ENCODE measurements at places on chromosomes 4 and X.
A peak's percentile ranks its signal among the peaks of the same experiment; 100 is the strongest.

GRCh38 chr4:3291411-3291968, 1.3 kb upstream of the RGS12 start:
- DNase-seq, result no peak

- DNase-seq, result no peak
Measured at GRCh38 chr4:34181311-34181841, 2062.9 kb downstream of the ARAP2 start.

GRCh38 chr4:96194993-96195392, 355.1 kb downstream of the PDHA2 start:
- no peak for DNase-seq

GRCh38 chr4:159677521-159677920, 574.6 kb downstream of the RAPGEF2 start:
- no peak for DNase-seq

DNA sequence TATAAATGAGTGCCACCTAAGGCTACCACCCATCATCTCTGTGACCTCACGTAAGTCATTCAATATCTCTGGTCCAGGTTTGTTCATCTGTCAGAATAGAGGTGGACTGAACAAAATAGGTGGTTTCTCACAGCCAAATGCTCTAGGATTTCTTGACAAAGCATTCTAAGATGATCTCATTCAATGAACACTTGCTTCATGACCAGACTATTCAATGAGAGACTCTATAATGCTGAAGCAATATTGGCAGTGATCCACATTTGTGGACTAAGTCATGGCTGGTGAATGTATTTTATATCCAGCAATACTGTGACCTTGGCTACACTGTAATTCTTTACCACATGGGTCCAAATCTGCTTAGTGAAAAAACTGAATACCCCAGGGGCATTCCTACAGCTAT, 37.9 kb downstream of the LDB2 start:
- DNase-seq, result no peak

DNA sequence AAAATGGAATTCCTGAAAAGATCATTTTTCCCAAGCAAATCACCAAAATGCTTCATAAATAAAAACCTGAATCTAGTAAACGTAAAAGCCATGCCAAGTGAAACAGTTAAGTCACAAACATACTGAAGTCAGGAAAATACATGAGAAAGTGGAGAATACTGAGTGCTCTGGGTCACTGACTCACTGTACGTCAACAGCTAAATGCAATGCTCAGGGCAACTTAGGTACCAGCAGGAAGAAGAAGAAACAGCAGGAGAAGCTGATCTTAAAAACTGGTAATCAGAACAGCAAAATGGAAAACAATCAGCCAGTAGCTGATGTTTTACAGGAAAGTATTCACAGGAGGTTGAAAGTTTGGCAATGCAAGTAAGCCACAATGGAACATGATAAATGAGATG, 252.6 kb upstream of the ETNPPL start:
- DNase-seq, result no peak

DNA sequence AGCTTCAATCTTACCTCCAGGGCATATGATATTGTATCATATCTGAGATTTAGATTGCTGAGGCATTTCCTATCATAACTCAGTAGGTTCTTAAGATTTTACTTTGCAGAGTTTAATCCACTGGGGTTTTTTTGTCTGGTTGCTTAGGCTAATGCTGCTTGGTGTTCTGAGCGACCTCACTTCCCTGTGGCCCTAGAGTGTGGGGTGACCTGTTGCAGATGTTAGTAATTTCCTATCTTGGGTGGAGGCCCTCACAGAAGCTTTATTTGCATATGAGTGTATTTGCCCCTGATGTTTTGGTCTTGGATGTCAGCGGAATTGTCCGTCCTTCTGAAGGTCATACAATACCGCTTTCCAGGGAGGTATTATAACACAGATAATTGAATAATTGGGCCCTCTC, 137.1 kb downstream of the NDST3 start:
- no peak for DNase-seq

- DNase-seq, result no peak
Measured at GRCh38 chr4:150600812-150601445, 19.0 kb downstream of the MAB21L2 start.

DNA sequence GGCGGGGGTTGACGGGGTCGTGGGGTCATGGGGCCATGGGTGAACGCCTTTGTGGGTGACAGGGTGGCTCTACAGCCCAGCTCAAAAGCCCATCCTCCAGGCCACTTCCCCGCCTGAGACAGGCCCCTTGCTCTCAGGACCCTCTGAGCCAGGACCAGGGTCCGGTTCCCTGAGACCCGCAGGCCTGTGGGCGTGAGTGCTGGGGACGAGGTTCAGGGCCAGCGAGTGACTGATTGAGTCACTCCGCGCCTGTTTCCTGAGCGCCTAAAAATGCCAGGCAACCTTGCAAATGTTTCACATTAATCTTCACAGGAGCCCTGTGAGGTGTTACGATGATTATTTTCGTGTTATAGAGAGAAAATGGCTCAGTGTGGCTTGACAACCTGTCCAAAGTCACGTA, 97.8 kb downstream of the ZNF674 start:
- DNase-seq, result no peak

DNA sequence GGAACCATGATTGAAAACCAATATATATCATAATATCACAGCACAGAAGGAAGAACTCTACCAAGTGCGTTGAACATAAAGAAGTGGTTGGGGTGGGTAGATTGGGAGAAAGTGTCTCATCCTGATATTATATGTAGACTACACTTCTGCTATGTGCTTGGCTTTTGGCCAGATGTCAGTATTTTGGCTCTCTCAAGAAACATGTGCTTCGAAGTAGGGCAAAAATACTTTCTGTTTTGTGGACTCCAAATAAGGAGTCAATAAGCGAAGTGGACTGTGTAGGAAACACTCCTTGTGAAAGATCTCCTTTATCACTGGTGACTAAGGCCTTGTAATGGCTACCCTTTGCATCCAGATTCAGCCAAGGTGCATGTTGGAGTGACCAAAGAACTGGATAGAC, 7.8 kb upstream of the HPSE start:
- DNase-seq, result peak; percentile 61

GRCh38 chr4:41074215-41074614, 140.1 kb downstream of the APBB2 start:
- DNase-seq, result no peak

DNA sequence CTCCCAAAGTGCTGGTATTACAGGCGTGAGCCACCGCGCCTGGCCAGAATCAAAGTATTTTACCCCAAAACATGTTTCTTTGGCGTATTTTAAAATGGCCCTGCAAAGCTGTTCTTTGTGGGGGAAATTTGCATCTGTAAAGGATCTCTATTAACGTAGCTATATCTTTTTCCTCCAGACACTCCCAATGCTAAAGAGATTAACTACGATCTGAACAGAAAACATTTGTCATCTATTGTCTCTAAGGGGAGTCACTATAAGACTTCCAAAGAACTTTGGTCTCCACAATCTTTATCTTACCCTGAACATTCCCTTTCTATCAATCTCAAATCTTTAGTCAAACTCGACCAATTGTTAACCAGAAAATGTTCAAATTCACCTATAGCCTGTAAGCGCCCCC, 19.1 kb upstream of the PDS5A start:
- DNase-seq, result peak; percentile 33

DNA sequence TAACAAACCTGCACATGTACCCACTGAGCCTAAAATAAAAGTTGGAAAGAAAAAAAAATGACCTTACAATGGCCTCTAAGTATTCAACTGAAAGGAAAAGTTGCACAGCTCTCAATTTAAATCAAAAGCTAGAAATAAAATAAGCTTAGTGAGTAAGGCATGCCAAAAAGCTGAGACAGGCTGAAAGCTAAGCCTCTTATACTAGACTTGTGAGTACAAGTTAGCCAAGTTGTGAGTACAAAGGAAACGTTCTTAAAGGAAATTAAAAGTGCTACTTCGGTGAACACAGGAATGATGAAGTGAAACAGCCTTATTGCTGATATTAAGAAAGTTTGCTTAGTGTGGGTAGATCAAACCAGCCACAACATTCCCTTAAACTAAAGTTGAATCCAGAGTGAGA, 707.9 kb upstream of the PITX2 start:
- DNase-seq, result no peak
